ENCODE measurements at places on chromosomes 16 and 17.

DNA sequence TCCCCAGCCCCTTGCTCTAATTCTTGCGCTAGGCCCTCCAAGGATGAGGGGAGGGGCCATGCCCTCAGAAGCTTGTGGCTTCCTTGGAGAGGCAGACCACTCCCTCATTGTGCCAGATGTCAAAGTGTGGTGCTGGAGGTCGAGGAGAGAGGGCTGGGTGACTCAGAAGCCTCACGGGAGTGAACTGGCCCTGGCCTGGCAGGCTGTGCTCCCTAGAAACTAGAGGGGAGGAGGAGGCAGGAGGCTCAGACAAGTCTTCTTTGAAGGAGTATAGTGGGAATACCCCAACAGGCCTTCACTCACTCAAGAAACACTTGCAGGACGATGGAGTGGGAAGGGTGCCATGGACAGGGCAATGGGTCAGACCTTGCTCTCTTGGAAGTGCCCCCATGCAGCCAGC lies 18.5 kb downstream of the ANKRD40 start:
- no peak for DNase-seq

DNA sequence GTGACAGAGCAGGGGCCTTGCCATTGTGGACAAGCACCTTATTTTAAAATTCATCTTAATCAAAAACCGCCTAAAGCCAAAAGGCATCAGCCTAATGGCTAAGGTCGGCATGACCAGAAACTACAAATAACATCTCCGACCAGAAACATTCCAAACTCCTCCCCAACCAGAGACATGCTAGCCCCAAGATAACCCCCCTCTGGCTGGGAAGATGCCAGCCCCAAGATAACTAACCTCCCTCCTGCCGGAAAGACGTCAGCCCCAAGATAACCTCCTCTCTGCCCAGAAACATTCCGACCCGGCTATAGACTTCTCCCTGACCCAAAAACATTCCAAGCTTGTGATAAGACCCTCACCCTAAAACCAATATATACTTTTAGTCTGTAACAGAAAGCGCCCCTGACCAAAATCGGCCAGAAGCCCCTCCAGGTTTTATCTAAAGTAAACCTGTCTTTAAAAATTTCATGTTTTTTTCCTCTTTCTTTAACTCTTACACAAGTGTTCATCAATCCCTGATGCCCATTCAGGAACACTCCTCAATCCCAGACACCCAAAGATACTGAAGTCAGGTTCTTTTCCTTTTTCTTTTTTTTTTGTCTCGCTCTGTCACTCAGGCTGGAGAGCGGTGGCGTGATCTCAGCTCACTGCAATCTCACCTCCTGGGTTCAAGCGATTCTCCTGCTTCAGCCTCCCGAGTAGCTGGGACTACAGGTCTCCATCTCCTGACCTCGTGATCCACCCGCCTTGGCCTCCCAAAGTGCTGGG lies 32.7 kb downstream of the TLE7 start:
- DNase-seq: no peak

DNA sequence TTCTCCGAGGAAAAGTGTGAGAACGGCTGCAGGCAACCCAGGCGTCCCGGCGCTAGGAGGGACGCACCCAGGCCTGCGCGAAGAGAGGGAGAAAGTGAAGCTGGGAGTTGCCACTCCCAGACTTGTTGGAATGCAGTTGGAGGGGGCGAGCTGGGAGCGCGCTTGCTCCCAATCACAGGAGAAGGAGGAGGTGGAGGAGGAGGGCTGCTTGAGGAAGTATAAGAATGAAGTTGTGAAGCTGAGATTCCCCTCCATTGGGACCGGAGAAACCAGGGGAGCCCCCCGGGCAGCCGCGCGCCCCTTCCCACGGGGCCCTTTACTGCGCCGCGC lies at the start of gene ERBB2:
Gene ERBB2 (plus strand): TSS at position 247 of the 330 bp plus-strand sequence. CDS start 175 bp downstream, outside the sequence.
- peak; percentile 79 for DNase-seq

GRCh38 chr16:30777591-30778297 lies 9.3 kb downstream of the ZNF629 start:
- no peak for DNase-seq

DNA sequence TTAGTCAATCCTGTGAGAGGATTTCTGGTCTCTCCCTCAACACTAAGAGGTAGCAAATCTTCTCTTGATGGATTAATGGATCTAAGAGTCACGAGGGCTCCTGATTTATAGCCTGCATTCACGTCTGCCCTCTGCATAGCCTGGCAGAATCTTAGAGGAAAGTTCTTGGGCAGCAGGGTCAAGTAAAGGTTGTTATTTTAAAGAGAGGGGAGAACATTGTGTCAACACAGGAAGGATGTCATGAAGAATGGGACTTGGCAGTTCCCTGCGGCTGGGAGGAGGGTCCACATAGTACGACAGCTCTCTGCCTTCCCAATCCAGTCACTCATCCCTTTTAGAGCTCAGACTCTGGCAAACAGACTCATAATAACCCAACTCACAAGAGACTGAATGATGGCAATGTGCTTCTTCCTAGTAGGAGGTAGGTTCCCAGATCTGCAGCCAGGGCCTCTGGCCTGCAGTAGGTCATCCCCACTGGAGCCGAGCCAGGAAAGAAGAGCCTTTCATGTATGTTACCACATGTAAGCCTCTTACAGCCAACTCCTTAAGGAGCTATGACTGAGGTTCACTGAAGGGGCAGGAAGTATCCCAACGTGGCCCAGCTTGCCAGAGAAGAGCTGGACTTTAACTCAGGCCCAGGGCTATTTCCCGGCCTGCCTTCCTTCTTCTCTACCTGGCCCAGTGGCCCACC lies 25.4 kb upstream of the RPTOR start:
- no peak for DNase-seq

- DNase-seq: no peak
Measured at GRCh38 chr17:60585887-60586286, 14.1 kb upstream of the PPM1D start.

GRCh38 chr17:45844695-45845375 lies at the start of gene SPPL2C:
Gene SPPL2C, plus strand, starts transcription at chr17:45844881. Its CDS starts 26 bp downstream, at chr17:45844907.
- no peak for DNase-seq

- DNase-seq: no peak
Measured at GRCh38 chr17:66469890-66470289, 167.5 kb downstream of the PRKCA start.

GRCh38 chr16:22161401-22161800 lies 905 bp upstream of the SDR42E2 start:
- DNase-seq: no peak

DNA sequence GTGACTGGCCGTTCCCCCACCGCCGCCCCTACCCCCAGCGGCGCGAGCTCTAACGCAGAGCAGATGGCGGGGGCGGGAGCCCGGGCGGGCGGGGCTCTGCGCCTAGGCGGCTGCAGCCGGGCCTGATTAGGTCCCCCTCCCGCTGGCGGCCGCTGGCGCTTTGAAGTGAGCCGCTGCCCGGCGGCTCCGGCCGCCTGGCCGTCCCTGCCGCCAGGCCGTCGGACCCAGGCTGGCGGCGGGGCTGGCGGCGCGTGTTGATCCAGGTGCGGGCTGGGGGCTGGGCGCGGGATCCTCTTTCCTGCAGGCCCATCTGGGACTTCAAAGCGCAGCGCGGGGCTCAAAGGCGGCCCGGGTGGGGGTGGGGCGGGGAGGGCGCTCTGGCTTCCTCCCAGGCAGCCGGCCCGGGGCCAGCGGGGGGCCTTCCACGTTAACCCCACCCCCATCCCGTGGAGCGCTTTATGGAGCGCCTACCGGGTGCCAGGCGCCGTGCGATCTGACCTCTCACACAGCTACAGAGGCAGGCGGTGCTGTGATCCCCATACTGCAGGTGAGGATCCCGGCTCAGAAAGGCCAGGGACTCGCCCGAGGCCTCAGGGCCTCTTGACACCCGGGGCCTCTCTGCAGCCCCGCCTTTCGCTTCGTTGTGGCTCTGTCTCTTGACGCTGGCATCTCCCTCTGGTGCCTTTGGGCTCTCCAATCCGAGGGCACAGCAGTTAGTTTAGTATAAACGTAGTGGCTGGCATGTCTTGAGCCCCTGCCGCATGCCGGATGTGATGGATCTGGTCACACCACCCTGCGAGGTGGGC lies 80.0 kb upstream of the NKD1 start:
- DNase-seq: no peak

DNA sequence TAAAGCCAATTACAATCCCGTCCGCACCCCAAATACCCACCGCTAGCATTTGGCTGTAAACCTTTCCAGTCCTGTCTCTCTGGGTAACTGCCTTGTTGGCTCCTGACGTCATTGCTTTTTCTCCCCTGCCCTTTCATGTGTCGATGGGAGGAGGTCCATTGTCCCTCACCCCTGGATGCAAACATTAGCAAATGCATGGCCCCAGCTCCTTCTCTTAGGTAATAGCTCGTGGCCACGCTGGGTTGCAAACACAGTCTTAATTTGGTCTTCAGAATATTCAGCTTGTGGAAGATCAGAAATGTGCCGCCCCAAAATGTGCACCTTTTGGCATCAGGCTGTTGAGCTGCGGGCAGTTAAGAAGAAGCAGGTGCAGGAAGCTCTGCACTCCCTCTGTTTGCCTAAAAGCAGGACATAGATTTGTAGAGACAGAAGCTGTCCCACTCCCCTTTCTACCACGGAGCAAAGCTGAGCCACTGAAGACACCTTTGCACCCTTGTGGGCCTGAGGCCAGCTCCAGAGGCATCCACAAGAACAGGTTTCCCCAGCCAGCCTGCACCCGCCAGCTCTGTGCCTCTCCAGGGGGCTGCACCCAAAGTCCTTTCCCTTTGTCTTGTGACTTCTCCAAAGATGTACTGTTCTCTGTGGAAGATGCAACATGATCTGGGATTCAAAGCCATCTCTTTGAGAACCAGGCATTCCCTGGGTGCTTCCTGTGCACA lies 127.3 kb downstream of the MGAT5B start:
- no peak for DNase-seq

DNA sequence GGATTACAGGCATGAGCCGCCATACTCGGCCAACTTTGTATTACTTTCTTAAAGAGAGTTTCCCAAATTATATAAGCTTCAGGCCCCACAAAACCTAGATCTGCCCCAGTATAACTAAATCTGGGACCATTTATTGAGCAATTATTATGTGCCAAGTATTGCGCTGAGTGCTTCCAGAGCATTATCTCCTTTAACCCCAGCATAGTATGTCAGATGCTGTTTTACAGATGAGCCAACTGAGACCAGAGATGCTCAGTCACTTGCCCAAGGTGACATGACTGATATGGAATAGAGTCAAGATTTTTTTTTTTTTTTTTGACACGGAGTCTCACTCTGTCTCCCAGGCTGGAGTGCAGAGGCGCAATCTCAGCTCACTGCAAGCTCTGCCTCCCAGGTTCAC lies 1.9 kb upstream of the ERBB2 start:
- no peak for DNase-seq

DNA sequence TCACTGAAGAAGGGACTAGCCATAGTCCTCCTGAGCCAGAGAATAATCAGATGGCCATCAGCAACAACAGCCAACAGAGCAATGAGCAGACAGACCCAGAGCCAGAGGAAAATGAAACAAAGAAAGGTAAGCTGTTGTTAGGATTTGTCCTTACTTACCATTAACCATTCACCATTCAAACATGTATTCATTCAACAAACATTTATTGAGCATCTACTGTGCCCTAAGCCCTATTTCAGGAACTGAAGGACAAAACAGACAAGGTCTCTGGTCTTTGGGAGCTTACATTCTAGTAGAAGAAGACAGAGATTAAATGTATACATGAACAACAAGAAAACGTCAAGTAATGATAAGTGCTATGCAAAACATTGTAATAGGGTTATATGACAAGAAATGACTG lies 19.3 kb downstream of the OGFOD1 start:
- no peak for DNase-seq

DNA sequence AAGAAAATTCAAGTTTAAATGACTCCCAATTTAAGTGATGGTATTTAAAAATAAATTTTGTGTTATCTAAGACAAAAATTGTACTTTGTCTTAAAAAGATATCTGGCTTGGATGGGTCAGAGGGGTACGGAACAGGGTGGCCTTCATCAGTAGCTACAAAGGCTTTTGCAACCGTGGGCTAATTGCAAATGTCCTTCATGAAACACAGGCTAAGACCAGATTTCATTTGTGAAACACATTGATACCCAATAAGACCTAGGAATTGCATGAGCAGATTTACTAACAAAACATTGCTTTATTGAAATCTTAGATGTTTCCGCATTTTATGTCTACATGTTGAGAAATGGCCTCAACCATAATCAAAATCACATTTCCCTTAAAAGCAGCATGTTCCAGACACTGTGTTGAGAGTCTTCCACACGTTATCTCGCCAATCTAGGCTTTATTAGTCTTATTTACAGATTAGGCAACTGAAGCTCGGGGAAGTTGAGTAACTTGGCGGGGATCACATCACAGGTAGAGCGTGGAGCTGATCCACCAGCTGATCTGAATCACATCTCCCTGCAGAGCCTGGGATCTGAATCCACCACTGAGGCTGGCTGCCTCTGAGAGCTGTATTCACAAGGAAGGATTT lies 21.8 kb downstream of the FBXO39 start:
- DNase-seq: no peak
